Stimulated activated CD8-positive, alpha-beta memory T cell treated with anti-CD3 and anti-CD28 coated beads, Interleukin-7, amount 100 ng/mL, for 48 hours (primary cell): ENCODE measurements at places on chromosomes 4 and X.

DNA sequence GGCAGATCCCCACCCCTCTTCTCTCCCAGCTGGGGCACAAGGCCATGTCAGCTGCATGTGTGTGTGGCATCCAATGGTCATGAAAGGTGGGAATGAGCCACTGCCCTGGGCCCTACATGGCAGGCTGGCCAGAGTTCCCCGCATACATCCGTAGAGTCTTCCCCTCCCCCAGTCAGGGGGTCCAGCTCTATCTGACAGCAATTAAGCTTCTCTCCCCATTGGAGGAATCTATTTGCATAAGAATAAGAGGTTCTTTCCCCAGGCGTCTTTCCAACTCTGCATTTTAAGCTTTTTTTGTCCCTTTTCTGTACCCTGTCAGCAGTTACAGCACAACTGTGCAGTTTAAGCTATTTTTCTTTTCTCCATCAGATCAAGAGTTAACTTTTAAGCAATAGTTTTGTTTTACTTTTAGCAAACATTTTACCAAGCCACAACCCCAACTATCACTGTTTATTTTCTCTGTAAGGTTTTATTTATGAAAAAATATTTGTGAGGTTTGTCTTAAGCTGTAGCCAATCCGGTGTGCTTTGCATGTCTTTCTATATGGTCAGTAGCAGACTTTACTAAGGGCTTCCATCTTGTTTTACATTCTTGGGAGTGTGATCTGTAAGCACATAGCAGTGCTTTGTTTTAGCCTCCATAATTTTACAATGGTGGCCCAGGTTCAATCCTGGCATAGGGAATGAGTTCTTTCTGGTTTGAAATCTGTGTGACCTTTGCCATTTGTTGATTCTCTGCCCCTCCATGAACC is 28.7 kb downstream of the NLRP2B start:
- DNase-seq, result no peak

GRCh38 chrX:91122151-91122694 is 312.4 kb upstream of the PABPC5 start:
- no peak for DNase-seq

GRCh38 chr4:74540193-74540592 is 95.3 kb downstream of the AREG start:
- DNase-seq, result no peak

DNA sequence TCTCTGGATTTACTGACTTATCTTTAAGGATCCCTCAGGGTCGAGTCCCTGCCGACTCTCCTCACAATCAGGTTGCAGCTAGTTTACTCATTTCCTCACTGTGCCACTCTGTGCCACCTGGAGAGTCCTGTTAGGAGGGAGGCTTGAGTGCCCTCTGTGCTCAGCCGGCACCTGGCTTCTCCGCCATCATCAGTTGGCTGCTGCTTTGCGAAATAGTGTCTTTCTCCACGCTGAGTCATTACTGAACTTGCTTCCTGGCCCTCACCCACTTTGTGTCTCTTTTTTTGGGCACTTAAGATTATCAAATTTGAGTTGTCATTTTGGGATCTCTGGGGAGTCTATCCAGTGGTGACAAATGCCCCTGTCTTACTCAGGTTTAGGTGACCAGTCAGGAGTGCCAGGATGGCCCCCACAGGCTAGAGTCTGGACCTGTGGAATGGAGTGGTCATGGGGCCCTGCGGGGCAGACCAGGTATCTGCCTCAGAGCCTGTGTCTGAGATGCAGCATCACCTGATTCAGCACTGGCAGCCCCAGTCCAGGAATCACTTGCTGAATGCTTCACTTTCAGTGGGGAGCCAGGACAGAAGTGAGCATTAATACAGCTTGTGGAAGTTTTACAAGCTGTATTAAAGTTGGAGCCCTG is 37.7 kb downstream of the JADE1 start:
- DNase-seq, result no peak

- peak; percentile 63 for DNase-seq
Measured at GRCh38 chrX:53714580-53715345, 28.2 kb upstream of the HUWE1 start.

DNA sequence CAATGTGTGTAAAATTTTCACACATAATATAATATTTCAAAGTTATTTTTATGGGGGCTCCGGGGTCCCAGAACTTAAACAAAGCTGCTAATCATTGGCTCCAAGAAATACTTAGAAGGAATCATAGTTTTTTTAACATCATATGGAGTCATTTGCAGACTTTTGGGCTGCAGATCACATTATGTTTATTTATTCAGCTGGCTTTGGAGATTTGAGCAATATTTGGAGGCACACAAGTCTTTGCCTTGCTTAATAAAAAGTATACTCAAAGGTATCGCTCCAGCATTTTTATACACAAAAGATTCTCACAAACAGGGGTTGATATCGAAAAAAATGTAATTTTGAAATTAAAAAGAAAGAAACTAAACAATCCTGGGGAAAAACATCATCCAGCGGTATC is 382.5 kb upstream of the TENM3 start:
- no peak for DNase-seq

DNA sequence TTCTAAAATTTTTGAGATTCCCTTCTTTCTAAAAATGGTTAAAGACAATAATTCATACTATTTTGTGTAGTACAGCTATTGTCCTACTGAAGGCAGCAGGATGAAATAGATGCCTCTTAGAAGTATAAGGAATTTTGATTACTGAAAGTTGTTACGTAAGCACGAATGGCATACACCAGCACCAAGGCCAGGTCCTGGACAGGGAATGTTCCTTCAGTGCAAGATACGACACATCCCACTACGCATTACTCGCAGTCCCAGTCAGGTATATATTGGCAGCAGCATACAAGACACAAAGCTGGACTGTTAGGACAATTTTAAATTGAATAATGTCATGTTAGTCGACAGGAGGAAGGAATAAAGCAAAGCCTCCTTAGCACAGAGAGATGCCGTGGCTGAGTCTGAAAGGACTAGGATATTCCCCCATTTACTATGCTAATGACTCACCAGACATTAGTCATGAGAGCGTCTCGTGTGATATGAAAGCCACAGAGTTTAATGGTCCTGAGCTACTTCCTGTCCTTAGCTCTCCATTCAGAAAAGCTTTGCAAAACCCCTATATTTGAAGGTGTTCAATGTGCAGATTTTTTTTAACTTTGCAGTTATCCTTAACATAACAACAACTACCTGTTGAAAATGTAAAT is 504.3 kb downstream of the FAM133A start:
- DNase-seq, result no peak

DNA sequence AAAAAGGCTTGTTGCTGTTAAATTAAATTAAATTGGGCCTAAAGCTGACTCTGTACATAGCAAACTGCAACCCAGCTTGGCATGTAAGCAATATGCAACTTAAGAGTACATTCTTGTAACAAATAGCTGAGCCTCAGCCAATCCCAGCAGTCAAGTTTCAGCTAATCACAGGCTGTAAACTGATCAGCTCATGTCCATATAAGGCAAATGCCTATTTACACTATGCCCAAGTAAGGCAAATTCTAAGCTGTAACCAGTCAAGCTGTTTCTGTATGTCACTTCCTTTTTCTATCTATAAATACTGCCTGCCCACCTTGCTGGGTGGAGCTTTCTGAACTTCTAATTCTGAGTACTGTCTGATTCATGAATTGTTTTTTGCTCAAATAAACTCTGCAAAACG is 429.1 kb upstream of the FTHL17 start:
- DNase-seq, result no peak

GRCh38 chr4:8276358-8277240 is 7.0 kb downstream of the HTRA3 start:
- no peak for DNase-seq

DNA sequence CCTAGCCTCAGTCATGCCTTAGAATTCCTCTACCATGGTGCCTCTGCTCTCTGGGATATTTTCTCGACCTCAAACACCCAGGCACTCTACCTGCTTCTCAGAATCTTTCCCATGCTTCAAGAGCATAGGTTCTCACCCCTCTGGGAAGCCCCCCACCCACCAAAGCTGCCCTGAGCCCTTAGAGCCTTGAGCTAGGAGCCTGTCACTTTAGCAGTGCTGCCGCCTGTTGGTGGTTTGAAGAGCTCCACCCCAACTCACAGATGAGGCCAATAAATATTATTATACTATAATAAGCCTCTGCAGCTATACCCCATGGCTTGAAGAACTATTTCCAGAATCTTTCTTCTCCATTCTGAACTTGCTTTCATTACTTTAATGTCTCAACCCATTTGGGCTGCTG is 109.7 kb downstream of the RTL5 start:
- no peak for DNase-seq

DNA sequence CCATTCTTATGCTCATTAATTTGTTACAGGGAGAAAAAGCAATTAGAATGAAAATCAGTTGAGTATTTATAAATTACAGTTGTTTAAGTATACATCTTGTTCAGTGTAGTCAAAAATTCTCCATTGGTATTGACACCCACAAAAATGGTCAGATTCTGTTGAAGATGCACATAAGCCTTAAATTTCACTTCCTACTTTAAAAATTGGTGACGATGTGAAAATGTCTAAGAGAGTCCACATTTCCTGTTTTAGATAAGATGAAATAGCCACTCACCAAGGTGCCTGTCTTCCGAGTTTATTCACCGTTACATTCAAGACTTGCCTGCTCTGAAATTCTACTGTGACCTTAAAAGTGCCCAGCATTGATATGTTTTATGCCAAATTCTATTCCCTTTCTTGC is 93.6 kb downstream of the GPR143 start:
- DNase-seq, result no peak

DNA sequence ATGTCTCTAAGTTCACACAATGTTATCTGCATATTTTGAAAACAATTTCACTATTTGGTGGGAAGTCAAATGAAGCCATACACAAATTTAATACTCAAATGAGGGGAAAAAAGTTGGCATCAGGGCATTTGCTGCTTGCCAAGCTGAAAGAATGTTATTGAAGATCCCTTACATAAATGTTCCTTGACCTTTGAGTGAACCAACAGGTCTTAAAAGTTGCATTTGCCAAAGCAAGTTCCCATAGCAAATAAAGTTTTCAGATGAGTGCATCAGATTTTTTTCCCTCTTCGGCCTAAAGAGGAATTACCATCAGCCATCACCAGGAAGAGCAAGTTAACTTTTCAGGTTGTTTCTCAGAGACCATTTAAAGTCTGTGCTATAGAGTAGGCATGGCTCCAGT is 115.9 kb downstream of the COX18 start:
- no peak for DNase-seq

- no peak for DNase-seq
Measured at GRCh38 chr4:113708250-113708649, 53.3 kb downstream of the CAMK2D start.

DNA sequence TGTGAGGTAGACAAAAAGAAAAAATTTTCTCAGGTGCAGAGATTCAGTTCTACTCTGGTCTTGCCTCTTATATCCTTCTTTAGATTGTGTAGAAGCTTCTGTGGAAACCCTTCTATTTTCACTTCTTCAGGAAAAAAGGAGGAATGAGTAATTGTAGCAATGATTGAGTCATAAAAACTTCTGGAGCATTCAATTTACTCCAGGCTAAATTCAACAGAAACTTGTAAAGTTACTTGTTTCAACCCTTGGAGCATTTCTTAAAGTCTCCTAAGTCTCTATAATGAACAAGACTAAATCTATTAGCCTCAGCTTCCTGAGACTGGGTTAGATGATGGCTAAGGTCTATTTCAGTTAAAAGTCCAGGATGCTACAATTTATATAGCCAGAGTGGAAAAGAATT is 29.9 kb downstream of the BOD1L1 start:
- DNase-seq, result no peak

GRCh38 chrX:46665232-46666152 is 91.9 kb downstream of the CHST7 start:
- no peak for DNase-seq

DNA sequence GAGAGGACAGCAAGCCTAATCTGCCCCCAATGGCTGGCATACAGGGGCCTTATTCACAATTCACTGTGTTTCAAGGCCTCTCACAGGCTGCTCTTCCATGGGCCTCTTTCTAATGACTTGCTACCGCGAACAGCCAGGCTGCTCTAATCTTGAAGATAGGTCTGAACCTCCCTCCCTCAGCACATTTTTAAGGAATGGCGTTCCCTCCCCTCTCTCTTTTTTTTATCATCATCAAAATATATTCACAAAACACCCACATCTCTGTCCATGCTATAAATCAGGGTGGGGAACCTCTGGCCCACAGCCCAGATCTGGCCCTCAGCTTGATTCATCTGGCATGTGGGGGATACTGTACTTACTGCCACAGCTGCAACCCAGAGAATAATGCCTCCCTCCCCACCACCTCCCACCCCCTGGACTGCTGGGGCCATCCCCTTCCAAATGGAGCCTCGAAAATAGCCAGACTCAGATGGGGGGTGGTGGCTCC is 76.2 kb upstream of the PLAC1 start:
- no peak for DNase-seq

DNA sequence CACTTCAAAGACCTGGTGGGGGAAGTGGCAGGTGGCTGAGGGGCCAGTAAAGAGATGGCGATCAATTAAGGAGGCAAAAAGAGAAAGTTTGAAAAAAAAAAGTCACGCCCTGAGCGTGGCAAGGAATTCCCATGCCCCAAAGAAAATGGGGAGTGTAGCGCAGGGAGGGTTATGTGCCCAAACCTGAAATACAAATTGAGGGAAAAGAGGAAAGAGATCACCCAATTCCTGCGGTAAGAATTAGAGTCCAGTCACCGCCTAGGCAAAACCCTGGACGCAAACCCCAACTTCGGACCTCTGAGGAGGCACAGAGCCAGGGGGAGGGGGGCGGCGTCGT is 595 bp downstream of the ENOX2 start:
- DNase-seq, result no peak

- no peak for DNase-seq
Measured at GRCh38 chr4:135705343-135705742, 1503.8 kb upstream of the PABPC4L start.

- no peak for DNase-seq
Measured at GRCh38 chr4:16894406-16894805, 4.0 kb downstream of the LDB2 start.

DNA sequence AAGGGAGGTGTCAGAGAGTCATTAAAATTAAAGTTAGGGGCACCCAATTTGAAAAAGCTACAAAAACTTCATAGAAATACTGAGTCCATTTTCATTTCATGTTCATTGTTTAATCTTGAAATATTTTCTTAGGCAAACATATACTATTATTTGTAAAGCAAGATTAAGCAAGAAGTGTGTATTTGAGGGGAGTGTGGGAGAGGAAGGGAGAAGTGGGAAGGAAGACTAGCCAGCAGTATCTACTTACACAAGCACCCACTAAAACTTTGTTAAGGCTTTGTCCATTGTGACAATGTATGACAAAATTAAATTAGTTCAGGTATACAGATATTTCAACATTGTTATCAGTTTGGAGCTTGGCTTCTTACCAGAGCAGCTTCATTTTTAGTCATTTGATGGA is 222.9 kb downstream of the ARHGAP24 start:
- no peak for DNase-seq

DNA sequence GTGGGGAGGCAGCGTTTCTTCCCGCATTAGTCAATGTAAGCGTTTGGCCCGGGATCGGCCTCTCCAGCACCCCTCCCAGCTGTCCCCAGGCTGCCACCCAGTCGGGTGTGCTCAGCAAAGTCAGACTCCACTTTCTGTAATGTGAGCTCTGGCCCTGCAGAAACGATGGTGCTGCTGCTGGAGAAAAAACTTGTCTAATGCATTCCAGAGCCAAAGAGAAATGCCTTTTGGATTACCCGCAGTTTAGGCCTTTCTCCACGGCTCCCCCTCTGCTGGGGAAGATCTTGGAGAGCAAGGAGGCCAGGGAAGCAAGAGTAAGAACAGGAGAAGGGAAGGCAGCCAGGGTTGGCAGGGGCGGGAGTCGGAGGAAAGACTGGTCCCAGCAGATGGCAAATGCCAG is 55.2 kb downstream of the ELF4 start:
- DNase-seq, result no peak
